Left hindlimb (tissue), 1 donor: ENCODE measurements at places on chromosomes 13 and 19.
A peak's percentile ranks its signal among the peaks of the same experiment; 100 is the strongest.

DNA sequence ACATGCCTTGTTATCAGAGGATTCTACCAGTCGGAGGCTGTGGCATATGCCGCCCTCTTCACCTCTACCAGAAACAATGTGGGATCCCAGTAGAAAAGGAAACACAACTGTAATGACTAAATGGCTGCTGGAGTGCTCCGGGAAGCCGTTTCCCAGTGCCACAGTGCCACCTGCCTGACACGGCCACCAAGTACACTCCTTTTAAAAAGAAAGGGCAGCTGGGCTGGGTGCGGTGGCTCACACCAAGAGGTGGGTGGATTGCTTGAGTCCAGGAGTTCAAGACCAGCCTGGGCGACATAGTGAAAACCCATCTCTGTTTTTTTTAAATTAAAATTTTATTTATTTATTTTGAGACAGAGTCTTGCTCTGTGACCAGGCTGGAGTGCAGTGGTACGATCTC lies 67.3 kb downstream of the TRPM4 start:
- peak; percentile 55 for DNase-seq

- DNase-seq: no peak
Measured at GRCh38 chr13:38477676-38478075, 128.0 kb downstream of the UFM1 start.

DNA sequence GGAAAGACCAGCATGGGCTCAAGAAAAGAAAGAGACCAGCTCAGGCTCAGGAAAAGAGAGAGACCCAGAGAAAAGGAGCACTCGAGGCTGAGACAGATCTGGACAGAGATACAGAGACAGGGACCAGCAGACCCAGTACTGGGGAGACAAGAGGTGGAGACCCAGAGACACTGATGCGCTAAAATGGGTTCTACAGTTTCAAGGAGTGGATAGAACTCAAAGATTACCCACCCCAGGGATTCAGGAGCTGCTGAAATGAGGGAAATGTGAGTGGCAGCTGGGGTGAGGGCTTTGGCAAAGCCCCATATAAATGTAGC lies 609 bp upstream of the ZSCAN18 start:
- DNase-seq: no peak

DNA sequence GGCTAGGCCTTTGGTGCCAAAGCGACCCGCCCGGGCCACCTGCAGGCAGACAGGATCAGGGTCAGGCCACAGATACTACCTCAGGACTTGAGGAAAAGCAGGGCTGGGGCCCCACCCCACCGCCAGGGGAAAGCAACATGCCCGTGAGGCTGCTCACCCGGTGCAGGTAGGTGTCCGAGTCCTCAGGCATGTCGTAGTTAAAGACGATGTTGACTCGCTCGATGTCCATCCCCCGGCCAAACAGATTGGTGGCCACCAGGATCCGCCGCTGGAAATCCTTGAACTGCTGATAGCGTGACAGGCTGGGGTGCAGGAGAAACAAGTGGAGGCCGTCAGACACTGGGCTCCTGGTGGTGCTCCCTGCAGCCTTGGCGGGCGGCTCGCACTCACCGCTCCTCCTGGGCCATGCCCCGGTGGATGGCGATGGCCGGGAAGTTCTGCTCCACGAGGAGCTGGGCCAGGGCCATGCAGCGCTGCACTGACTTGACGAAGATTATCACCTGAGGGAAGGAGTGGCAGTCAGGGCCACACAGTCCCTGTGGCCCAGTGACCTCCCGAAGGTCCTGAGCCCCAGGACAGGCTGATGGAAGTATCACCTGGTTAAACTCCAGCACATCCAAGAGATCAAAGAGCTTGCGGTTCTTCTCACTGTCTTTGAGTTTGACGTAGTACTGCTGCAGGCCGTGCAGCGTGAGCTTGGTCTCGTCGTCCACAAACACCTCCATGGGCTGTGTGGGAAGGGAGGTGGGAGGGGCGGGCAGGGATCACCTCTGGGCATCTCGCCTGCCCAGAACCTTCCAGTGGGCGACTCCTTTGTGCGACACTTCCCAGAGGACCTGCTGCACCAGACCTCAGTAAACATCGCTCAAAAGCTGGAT lies 9.8 kb downstream of the DDX39A start:
- no peak for DNase-seq

- no peak for DNase-seq
Measured at GRCh38 chr19:58001895-58002369, 688 bp downstream of the ZNF606 start.

DNA sequence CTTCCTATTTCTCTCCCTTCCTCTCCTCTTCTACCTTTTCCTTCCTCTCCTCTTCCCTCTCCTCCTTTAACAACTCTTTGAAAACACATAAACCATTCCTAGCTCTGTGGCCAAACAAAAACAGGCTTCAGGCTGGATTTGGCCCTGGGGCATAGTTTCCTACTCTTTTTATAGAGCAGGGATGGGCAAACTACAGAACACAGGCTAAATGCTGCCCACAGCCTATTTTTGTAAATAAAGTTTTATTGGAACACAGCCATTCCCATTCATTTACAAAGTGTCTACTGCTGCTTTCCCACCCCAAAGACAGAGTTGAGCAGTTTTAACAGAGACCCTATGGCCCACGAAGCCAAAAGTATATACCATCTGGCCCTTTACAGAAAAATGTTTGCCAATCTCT lies 35.4 kb downstream of the LHFPL6 start:
- no peak for DNase-seq

DNA sequence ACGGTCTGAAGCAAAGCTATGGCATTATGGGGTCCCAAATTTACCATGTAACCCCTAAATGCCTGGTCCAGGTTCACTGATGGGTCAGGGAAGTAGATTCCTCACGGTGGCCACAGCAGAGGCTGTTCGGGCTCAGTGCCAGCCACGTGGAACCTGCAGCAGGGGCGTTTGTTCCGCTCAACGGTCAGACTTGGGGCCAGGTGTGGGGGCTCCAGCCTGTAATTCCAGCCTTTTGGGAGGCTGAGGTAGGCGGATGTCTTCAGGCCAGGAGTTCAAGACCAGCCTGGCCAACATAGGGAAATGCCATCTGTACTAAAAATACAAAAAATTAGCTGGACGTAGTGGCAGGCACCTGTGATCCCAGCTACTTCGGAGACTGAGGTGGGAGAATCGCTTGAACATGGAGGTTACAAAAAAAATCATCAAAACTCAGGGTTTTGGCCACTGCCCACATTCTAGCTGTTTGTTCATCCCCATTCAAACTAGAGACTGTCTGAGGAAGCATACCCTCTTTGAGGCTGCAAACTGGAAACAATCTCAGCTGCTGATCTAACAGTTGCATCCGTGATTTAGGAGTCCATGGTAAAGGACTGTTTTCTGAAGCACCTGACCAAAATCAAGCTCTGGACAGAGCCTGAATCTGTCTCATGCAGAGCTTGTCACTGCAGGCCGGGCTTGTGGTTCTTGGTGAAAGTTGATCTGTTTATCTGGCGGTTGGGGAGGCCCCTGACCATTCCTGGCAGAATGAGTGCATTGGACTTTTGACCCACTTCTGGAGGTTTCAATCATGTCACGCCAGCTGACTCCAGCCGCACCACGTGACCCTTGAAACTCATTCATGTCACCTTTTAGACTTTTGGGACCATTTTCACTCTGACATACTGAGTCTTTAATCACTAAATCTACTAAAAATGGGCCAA lies 30.2 kb upstream of the ZNF331 start:
- no peak for DNase-seq

DNA sequence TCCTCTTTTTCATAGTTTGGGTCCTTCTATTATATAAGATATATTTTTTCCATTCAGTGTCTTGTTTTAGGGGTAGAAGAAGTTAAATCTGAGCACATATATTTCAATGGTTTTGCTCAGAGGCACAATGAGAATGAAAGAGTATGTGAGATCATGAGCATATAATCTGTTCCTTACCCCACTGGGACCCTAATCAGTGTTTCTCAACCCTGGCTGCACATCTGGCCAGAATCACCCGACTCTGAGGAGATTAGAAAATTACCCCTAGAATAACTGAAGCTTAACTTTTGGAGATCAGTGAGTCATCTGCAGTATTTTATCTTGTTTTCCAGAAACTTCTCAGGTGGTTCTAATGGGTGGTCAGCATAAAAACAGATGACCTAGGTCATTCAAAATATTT lies 782 bp downstream of the CYSLTR2 start:
- no peak for DNase-seq

DNA sequence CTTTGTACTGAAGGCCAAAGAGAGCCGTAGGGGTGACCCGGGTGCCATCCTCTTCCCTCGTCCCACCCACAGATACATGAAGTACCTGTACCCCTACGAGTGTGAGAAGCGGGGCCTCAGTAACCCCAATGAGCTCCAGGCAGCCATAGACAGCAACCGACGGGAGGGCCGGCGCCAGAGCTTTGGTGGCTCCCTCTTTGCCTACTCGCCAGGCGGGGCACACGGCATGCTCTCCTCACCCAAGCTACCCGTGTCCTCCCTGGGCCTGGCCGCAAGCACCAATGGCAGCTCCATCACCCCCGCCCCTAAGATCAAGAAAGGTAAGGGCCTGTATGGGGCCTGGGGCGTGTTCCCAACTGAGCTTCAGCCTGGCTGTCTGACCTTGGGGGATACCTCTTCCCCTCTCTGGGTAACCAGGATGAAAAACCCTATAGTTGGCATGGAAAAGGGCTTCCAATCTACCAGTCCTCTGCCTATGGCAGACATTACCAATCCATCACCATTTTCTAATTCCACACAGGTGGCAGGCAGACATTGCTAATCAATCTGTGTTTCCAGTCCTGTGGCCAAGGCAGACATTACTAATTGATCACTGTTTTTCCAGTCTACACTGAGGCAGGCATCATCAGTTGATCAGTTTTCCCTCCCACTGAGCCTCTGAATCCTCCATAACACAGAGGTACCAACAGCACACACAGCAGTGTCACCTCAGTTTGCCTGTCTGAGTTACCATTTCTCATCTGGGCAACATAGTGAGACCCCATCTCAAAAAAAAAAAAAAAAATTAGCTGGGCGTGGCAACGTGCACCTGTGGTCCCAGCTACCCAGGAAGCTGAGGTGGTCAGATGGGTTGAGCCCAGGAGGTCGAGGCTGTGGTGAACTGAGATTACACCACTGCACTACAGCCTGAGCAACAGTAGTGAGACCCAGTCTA lies 19.1 kb upstream of the WDR18 start:
- no peak for DNase-seq

DNA sequence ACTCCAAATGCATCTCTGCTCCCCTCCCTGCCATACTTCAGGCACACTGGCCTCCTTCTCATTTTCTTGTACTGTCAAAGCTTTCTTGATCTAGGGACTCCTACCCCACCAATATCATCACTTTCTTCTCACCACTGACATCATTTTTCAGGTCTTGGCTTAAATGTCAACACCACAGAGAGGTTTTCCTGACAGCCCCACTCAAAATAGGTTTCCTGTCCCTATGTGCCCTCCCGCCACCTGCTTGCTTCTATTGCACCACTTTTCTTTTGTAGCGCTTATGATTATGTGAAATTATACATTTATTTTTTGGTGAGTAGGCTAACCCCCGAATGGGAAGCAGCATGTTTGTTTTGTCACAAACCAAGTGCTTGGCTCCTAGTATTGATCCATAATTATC lies 164.6 kb downstream of the NDFIP2 start:
- no peak for DNase-seq

DNA sequence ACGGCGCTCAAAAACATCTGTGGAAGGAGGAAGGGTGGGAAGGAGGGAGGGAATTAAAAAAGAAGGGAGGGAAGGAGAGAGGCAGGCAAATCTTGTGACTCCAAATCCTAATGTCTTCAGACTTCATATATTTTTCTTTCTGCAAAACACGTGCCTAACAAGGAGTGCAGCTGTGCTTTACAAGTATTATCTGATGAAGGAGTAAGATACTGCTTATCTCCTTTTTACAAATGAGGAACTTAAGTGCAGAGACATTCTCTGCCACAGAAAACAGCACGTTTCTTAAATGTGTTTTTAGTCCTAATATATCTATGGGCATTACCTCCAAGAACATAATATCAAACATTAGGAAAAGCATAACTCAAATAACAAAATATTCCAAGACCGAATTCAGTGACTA lies 6.5 kb downstream of the FLT3 start:
- no peak for DNase-seq

DNA sequence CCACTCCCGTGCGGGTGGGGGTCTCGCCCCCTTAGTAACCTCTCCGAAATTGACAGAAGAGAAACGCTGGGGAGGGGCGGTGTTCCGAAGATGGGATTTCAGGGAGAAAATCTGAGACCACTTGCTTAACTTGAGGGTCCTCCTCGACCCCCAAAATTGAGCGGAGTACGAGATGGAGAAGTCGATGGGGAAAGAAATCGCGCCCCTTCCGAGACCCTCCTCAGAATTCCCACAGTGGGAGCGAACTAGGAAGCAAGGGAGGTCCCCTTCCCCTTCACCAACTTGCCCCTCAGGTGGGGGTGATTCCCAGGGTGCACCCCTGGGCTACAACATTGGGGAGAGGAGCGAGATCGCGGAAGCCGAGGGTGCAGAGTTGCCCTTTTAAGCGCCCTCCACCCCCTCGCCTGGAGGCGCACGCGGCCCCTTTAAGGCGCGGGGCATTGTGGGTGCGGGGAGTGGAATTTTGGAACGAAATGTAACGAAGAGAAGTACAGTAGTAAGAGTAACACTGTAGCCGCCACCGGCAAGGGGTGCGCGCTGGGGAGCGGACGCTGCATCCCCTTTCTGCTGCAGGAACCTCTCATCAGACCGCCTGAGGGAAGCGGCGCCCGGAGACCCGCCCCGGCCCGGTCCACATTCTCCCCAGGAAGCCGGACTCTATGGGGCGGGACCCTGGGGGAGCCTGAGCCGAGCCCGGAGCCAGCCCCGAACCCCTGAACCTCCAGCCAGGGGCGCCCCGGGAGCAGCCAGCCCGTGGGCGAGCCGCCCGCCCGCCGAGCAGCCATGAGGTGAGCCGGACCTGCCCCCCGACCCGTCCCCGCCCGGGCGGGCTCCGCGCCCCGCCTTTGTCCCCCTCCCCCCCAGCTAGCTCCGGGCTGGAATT lies at the start of gene VASP:
Gene VASP (plus strand): TSS at position 491 of the 883 bp plus-strand sequence. CDS start 293 bp downstream, at position 784.
- DNase-seq: peak; percentile 91

DNA sequence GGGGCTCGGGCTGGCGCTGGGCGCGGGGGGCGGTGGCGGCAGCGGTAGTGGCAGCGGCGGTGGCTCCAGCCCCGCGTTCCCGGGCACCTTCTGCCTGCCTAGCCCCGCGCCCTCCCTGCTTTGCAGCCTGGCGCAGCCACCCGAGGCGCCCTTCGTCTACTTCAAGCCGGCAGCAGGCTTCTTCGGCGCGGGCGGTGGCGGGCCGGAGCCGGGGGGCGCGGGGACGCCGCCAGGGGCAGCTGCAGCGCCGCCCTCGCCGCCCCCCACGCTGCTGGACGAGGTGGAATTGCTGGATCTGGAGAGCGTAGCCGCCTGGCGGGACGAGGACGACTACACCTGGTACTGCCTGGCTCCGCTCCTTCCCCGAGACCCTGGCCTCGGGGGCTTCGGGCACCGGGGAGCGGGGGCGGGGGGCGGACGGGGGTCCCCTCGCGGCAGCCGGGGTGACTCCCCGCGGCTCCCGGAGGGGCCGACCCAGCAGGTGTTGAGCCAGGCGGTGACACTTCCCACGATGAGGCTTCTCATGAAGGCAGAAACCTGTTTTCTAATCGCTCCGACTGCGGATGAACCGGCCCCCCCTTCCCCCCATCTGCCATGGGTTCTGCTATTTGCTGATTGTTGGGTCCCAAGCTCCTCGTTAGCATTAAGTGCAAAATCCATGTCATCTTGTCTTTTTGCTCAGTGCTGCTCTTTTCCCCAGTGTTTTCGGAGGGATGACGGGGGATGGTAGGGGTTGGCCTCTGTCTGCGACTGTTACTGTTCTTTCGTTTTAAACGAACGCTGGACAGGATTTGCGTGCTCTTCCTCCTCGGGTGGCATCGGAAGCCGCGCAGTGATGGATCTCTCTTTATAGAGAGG lies 943 bp downstream of the SLAIN1 start:
- DNase-seq: peak; percentile 33

GRCh38 chr19:6062961-6063575 lies 47.2 kb downstream of the RFX2 start:
- no peak for DNase-seq
